Naive B cell (primary cell): ENCODE measurements at places on chromosomes 7 and 10.

GRCh38 chr10:3528271-3528670 is 256.7 kb downstream of the KLF6 start:
- DNase-seq, result no peak

GRCh38 chr7:71372991-71373390 is 241.0 kb downstream of the GALNT17 start:
- DNase-seq, result no peak

DNA sequence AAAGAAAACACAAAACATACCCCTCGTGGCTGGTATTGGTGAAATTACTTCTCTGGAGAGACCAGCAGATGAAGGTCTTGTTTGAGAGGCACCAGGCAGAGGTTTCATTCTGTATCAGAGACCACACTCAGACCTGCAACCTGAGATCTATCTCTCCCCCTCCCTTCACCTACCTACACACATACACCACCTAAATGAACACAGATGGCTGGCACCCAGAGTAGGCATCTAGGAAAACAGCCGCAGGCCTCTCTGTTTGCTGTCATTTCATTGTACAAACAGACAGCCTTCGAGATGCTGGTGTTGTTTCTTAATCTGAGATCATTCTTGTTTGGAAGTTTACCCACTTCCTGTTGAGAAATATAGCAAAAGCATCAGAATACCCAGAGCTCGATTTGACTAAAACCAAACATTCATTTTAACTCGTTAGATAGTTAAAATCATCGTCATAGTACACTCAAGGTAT is 173.9 kb upstream of the SLC25A13 start:
- DNase-seq, result no peak

- DNase-seq, result no peak
Observed at GRCh38 chr7:115613836-115614235, 416.7 kb downstream of the TFEC start.

DNA sequence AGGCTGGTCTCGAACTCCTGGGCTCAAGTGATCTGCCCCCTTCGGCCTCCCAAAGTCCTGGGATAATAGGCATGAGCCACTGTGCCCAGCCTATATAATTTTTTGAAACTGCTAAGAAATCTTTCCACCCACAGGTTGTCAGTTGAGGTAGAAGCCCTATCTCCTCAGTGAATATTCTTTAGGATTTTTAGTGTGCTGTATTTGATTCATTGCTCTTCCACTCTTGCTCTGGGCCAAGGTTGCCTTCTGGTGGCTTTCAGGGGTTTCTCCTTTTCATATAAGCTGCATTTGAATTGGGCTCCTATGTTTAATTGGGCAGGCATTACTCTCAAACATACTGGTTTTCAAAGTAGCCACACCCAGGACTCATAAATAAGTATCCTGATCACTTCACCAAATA is 931.2 kb downstream of the GATA3 start:
- DNase-seq, result no peak

DNA sequence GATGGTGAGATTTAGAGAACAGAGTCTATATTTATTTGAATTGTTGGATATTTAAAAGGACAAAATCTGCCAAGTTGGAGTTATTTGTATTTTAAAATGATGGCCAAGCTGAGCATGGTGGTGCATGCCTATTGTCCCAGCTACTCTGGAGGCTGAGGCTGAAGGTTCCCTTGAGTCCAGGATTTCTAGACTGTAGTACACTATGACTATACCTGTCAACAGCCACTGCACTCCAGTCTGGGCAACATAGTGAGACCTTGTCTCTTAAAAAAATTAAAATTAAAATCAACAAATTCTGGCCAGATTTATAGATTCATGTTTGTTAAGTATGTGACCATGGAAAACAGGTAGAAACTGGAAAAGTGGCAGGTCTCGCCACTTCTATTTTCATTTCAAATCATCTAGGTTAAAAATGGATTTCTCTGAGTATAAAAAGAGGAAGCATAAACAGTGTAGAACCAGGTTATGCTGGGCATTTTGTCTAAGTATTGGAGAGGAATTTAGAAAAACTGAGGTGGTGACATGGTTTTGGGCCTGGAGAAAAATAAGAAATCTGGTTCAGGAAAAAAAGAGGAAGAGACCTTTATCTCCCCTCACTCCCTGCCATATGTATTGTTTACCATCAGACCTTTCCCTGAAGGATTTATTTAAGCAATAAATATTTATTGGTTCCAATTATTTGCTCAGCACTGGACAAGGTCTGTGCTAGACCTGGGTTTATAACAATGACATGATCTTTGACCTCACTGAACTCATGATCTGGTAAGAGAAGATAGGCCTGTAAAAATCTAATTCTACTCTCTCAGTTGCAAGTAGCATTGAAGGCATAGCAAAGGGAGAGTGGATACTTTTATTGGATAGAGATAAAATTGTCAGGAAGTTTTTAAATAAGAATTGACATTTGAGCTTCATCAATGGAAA is 134.2 kb downstream of the TSPAN12 start:
- DNase-seq, result no peak

DNA sequence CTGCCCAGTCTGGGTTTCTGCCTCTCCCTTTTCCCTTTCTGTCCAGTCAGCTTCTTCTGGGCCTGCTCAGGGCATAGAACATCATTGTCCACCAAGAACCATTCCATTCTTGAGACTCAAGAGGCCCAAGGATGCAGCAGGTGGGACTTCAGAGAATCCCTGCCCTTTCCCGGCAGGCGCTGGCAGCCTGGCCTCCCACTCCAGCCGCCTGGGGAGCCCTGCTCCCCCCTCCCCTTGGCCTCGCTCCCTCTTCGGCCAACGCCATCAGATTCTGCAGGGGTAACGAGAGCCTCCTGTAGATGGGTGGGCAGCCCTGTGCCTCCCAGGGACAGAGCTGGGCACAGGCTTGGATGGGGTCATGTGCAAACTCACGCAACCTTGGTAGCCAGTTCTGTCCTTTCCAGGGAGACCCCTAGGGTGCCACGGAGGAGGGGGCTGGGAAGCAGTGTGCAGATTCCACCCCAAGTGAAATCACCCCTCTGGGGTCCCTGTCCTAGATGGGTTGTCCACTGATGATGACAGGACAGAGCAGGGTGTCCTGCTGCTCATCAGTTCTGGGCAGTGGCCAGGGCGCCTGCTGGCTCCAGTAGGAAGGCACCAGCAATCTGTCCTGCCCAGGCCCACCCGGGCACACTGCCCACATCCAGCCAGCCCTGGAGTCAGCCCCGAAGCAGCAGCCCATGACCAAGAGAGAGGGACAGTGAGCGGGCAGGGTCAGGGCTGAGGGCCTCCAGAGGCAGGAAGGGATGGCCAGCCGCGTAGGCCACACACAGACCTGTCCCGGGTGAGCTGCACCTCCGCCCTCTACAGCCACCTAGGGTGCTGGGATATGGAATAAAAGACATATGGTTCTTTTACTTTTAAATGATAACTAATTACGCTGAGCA is 47.7 kb downstream of the RASGEF1A start:
- no peak for DNase-seq

- no peak for DNase-seq
Observed at GRCh38 chr10:107022600-107023354, 141.7 kb downstream of the SORCS1 start.
